GM20000 (cell line): ENCODE measurements at places on chromosomes 6 and 20.

DNA sequence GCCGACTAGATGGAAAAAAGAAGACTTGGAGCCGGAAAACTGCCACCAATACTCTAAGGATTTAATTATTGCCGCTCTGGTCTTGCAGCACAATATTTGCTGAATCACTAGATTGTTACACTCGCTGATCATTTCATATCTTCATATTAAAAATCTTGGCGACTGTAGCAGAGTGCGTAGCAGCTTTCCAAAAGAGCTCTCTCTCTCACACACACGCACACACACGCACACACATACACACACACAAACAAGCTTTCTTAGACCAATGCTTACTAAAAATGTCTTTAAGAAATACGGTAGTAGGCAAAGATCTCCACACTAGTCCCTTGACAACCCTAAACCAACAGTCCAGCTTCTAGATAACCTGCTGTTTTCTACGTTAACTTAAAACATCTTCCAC lies 7.7 kb downstream of the GRIK2 start:
- no peak for DNase-seq

GRCh38 chr6:90149280-90149679 lies 147.4 kb downstream of the BACH2 start:
- DNase-seq, result no peak

GRCh38 chr20:9082741-9083140 lies 13.9 kb downstream of the PLCB4 start:
- no peak for DNase-seq

DNA sequence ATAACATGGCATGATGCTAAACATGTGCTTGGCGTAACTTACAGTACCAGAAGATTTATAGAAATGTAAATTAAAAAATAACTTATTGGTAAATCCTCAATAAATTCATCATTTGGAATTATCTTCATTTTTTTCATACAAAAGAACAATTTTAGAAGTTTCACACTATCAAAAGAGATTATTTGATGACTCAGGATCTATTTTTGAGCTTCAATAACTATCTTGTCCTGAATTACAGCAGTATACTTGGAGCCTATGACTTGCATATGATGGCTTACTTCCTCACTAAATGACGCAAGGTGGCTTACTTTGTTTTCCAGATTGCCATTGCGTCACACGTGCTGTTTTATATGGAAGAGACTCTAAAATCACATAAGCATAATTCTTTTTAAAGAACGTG lies 49.2 kb downstream of the KHDRBS2 start:
- no peak for DNase-seq

- DNase-seq, result no peak
Measured at GRCh38 chr20:853406-853996, 20.0 kb downstream of the FAM110A start.

- DNase-seq, result no peak
Measured at GRCh38 chr20:25049261-25050060, 8.5 kb downstream of the ACSS1 start.

DNA sequence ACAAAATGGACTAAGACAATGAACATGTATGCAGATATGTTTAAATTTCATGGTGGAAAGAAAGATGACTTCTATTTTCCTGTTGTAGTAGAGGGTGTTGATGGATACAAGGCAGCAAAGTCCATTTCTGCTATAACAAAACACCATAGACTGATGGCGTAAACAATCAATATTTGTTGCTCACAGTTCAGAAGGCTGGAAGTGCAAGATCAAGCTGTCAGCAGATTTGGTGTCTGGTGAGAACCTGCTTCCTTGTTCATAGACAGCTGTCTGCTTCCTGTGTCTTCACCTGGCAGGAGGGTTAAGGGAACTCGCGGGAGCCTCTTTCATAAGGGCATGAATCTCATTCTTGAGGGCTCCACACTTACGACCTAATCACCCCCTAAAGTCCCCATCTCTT lies 83.0 kb upstream of the ELOVL5 start:
- no peak for DNase-seq

DNA sequence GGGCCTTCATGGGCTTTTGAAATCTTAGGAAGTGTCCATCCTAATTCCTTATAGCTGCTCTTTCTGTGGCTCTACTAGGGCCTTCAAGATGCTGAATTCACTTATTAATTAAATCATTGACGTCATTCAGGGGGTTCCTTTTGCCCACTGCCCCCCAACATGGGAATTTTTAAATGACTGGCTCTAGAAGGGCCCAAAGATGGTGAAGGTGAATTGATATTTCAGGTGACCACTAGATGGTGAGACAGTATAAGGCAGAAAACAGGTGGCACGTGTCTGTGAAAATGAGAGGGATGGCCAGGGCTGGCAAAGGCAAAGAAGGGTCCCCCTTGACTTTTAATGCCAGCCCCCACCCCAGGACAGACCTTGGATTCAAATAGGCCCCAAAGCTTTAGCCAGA lies 11.8 kb downstream of the GNAS start:
- DNase-seq, result no peak

GRCh38 chr6:106162921-106163320 lies 76.8 kb downstream of the PRDM1 start:
- no peak for DNase-seq

DNA sequence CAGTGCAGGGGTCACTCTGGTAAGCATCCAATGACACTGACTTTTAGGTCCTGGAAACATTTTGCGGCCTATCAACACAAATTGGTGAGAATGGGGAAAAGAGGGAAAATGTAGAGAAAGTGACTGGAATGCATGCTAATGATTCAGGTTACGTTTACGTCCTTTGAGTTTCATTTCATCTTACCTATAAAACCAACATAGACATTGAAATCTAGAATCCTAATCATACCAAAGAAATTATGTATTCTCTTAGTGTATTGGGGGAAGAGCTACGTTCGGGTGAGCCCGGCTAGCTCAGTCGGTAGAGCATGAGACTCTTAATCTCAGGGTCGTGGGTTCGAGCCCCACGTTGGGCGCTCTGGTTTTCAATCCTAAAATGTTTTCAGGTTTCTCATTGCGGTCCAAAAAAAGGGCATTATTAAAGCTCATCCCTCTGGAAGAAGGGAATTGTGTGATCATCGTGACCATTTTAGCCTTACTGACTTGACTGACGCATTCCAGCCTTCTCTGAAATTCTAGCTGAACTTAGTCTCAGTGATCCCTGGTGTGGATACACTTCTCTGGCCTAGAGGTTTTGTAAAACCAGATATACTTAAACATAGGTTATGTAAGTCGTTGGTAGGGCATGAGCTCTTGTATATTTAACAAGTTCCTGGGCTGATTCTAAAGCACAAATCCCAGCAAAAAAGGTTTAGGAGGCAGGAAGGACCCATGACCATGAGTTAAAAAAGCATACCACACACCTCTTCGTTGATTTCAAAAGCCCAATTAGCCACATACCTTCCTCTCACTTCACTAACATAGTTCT lies 18.3 kb downstream of the HMGN4 start:
- no peak for DNase-seq

GRCh38 chr6:108594640-108595039 lies 33.9 kb downstream of the FOXO3 start:
- DNase-seq, result no peak

DNA sequence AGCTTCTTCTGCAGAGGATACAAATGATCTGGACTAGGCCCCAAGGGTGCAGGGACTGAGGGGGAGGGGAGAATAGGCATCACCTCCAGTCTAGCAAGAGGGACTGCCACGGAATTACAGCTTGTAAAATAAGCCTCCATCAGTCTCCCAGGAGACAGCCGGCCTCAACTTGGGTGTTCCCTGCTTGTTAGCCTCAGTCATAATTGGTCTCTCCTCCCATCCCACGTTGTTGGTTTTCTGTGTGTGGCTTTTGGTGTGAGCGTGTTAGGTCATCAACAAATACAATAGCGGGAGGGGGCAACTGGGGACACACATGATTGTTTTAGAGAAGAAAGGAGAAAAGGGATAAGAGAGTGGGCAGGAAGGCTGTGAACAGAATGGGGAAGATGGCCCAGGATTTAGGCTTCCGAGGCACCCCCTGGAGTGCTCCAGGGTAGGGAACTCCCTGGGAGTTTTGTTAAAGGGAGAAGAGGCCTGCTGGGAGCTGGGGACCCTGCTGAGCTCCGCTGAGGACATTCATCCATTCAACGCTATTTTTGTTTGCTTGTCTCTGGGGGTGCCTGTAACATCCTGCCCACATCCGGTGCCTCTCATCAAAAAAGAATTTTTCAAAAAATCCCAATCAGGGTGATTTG lies 9.2 kb downstream of the FOXA2 start:
- no peak for DNase-seq

- DNase-seq, result no peak
Measured at GRCh38 chr6:21133901-21134300, 459.6 kb upstream of the SOX4 start.

DNA sequence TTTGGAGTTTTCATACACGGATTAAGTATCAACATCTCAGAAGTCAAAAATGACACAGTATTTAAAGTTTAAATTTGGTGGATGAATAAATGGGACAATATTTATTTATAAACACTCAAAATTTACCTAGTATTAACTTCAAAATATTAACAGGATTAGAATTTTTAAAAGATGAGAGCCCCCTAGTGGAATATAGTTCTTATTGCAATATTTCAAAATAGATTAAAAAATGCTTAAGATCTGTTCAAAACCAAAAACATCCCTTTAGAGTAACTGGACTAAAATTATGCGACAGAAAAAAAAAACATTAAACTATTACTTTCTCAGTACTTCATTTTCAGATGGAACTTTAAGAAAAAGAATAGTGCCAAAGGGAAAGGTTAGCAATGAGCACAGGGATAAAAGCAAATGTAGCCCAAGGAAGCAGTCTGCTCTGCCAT lies 56.6 kb downstream of the SNX14 start:
- DNase-seq, result peak; percentile 7

DNA sequence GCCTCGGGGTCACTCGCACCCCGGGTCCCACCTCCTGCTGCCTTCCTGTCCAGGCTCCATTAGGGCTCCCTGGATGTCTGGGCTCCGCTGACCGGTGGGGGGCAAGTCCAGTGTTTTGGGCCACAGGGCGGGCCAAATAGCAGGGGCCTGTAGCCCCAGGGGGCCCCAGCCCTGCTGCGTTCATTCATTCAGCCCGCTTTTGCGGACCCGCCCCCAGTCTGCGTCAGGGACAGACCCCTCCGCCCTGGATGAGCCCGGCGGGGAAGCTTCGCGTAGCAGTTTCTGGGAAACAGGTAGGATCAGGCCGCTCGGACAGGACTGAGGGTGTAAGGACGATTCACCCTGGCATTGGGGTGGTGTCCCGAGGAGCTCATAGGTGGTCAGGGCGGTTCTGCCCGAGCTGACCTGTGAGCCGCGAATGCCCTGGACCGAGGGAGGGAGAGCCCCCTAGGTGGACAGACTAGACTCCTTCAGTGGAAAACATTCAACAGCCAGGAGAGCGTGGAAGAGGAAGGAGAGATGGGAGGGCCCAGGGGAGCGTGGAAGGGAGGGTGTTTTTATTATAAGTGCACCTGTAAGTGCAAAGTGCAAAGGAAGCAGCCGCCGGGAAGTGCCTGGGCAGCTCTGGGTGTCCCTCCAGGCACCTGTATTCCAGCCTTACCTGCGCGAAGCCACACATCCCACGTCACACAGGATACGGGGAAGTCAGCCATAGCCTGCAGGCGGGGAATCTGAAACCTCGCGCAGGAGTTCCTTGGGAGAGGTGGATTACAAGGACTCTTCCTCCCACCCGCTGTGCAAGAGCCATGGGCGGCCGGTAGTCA lies 662 bp downstream of the ENTPD6 start:
- DNase-seq, result peak; percentile 44

GRCh38 chr6:142173980-142174379 lies 26.9 kb downstream of the VTA1 start:
- DNase-seq, result no peak

GRCh38 chr20:56974499-56975250 lies 291.8 kb downstream of the BMP7 start:
- DNase-seq, result peak; percentile 25
